ENCODE measurements at places on chromosomes 4 and X. TPM values are rescaled to one million over a fixed set of nuclear protein-coding genes. Genes with fewer than 3 reads are reported as not detected.

DNA sequence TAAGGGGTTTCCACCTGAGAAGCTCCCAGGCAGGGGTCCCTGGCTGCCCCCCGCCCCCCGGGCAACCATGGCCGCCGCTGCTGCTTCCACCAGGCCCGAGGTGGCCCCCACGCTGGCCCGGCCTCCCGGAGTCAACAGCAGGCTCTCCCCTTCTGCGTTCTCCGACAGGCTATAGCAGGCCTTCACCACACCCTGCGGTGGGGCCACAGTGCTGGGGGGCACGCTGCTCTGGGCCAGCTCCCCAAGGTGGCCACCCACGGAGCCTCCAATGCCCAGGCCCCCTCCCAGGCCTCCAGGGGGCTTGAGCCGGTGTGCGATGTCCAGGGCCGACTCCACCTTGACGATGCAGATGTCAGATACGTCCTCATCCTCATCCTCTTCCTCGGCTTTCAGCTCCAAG is 72.5 kb downstream of the UBE2K start:
- no peak overlapping the region for H3K27ac ChIP-seq
- peaks cover 69% of the 10 kb centered on the region for H3K36me3 ChIP-seq
- no peaks in the 10 kb centered on the region for H3K27me3 ChIP-seq
- no peaks in the 10 kb centered on the region for H3K4me1 ChIP-seq
- H3K4me3 ChIP-seq = no peak overlapping the region

GRCh38 chr4:102608190-102608589 is 107.0 kb downstream of the NFKB1 start:
- H3K4me1 ChIP-seq = no peaks in the 10 kb centered on the region
- no peak overlapping the region for H3K4me3 ChIP-seq
- H3K27ac ChIP-seq = no peak overlapping the region
- H3K27me3 ChIP-seq = no peaks in the 10 kb centered on the region
- peaks cover 3% of the 10 kb centered on the region for H3K36me3 ChIP-seq

GRCh38 chr4:125359960-125360634 is 45.3 kb downstream of the FAT4 start:
- no peaks in the 10 kb centered on the region for H3K36me3 ChIP-seq
- peaks cover 7% of the 10 kb centered on the region for H3K4me1 ChIP-seq
- H3K4me3 ChIP-seq = no peak overlapping the region
- DNase-seq = no peak
- H3K27ac ChIP-seq = no peak overlapping the region

DNA sequence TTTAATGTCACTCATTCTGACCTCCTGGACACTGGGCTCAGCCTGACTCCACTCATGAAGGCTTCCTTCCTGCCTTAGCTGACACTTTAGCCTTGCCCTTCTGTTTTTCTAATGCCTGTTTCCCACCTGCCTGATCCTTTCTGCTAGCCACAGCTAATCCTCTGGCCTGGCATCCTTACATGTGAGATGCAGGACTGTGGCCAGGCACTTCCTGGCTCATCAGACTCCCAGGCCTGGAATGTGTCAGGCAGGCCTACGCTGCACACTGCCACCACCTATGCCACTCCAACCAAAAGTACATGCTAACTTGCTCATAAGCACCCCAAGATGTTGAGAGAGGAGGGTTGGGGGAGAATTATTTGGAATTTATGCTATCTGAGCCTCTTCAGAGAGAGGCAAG is 138.8 kb upstream of the NALF2 start:
- H3K4me3 ChIP-seq = no peak overlapping the region
- H3K36me3 ChIP-seq = no peaks in the 10 kb centered on the region
- H3K27ac ChIP-seq = no peak overlapping the region
- H3K4me1 ChIP-seq = no peaks in the 10 kb centered on the region
- DNase-seq = no peak

- no peaks in the 10 kb centered on the region for H3K36me3 ChIP-seq
- H3K27me3 ChIP-seq = no peaks in the 10 kb centered on the region
- H3K4me1 ChIP-seq = no peaks in the 10 kb centered on the region
Observed at GRCh38 chrX:121598356-121598755, 550.9 kb downstream of the GLUD2 start.

- H3K27me3 ChIP-seq = no peaks in the 10 kb centered on the region
- no peak overlapping the region for H3K4me3 ChIP-seq
- DNase-seq = no peak
- no peaks in the 10 kb centered on the region for H3K36me3 ChIP-seq
- peaks cover 7% of the 10 kb centered on the region for H3K4me1 ChIP-seq
- no peak overlapping the region for H3K27ac ChIP-seq
Observed at GRCh38 chr4:87012265-87012953, 77.6 kb downstream of the AFF1 start.

The GC gene
- not detected for total RNA-seq

The VCX2 gene
- not detected for total RNA-seq

The DKK2 gene
- not detected for total RNA-seq

The NWD2 gene
- not detected for total RNA-seq

Measured in H9 (cell line).